ENCODE measurements at places on chromosomes 16 and 17. TPM values are rescaled to one million over a fixed set of nuclear protein-coding genes. Genes with fewer than 3 reads are reported as not detected.

FOXC2 gene
- 0.18 TPM for total RNA-seq

DNA sequence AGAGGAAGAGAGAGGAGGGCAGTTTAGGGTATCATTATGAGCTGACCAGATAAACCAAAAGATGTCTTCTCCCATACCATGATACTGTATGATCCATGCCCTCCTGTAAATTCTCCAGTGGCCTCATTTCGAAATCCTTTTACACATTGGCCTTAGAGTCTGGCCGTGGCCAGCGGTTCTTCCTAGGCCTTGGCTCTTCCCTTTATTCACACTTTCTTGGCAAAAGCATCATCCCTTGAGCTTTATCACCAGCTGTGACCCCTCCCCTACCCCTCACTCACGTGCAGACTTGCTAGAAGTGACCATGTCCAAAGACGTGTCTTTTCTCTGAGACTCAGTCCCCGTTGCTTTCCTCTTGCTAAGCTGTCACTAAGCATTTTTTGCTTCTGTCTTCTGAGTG lies 22.8 kb downstream of the KATNIP start:
- DNase-seq = no peak

GRCh38 chr16:78485188-78485916 lies 385.9 kb downstream of the WWOX start:
- no peak for DNase-seq

- peak; percentile 16 for DNase-seq
Measured at GRCh38 chr16:19245326-19245925, 40.1 kb upstream of the CLEC19A start.

UNC13D gene
- 13.1 TPM for total RNA-seq

GRCh38 chr17:37507111-37507510 lies 17.4 kb downstream of the DUSP14 start:
- no peak for DNase-seq

- no peak for DNase-seq
Measured at GRCh38 chr17:39601758-39602532, 5.8 kb downstream of the NEUROD2 start.

DNA sequence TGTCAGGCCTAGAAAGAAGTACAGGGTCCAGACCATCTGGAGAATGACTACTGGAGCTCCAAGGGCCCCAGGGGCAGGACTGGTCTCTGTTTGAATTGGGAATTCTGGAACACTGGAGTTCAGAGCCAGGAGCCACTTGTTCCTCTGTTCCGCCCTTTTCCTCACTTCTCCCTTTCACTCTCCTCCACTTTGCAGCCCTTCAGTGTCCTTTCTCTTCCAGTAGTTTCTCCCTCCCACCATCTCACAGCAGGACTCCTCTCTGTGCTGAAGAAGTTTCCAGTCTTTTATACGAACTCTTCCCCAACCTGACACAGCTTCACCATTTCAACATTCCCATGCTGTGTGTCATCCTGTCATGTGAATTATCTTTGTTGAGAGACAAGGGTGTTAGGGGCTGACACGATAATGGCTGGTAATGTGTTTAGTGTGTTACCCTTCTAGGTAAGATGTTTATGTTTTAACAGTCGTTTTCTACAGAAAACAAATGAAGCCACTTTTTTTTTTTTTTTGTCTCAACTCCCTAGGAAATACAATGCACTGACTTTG lies 180.3 kb upstream of the MYOCD start:
- DNase-seq = no peak

AGRP gene
- total RNA-seq = not detected

RASL10B gene
- total RNA-seq = 25.3 TPM

GRCh38 chr17:29243792-29244191 lies 2.9 kb upstream of the CRYBA1 start:
- peak; percentile 47 for DNase-seq

DNA sequence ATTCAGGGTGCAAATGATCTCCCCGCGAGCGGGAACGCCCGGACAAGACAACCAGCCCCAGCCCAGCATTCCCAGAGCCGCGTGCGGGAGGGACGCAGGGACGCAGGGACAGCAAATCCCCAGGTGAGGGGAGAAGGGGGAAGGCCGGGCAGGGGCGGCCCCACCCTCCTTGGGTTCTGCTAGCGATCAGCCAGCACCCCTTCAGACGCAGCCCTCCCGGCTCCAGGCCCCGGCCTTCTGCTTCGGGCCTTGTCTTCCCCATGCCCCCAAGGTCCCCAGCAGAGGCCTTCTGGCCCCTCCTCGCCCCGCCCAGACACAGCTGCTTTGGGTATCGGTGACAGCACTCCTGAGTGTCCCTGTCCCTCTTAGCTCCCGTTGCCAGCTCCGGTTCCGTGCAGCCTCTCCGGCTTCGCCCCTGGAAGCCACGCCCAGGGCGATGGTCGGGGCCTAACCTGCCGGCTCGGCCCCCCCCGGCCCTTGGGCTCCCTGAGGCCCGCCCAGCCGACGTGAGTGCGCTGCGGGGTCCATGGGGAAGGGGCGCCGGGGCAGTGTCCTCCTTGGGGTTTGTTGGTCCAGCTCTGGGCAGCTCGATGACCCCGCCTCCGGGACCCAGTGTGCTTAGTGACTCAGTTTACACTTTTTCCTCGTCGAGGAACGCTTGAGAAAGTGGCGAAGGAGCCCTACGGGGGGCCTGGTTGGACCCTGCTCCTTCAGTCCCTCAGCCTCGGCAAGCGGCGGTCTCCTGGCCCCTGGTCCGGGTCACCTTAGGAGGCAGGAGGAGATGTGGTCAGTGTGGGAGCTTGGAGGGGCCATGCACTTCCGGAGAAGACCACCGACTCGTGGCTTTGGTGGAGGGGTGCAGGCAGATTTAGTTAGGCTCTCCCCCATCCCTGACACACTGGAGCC lies 50.5 kb upstream of the AMZ2 start:
- peak; percentile 63 for DNase-seq

CCL7 gene
- not detected for total RNA-seq

MMP15 gene
- total RNA-seq = 55.5 TPM

DNA sequence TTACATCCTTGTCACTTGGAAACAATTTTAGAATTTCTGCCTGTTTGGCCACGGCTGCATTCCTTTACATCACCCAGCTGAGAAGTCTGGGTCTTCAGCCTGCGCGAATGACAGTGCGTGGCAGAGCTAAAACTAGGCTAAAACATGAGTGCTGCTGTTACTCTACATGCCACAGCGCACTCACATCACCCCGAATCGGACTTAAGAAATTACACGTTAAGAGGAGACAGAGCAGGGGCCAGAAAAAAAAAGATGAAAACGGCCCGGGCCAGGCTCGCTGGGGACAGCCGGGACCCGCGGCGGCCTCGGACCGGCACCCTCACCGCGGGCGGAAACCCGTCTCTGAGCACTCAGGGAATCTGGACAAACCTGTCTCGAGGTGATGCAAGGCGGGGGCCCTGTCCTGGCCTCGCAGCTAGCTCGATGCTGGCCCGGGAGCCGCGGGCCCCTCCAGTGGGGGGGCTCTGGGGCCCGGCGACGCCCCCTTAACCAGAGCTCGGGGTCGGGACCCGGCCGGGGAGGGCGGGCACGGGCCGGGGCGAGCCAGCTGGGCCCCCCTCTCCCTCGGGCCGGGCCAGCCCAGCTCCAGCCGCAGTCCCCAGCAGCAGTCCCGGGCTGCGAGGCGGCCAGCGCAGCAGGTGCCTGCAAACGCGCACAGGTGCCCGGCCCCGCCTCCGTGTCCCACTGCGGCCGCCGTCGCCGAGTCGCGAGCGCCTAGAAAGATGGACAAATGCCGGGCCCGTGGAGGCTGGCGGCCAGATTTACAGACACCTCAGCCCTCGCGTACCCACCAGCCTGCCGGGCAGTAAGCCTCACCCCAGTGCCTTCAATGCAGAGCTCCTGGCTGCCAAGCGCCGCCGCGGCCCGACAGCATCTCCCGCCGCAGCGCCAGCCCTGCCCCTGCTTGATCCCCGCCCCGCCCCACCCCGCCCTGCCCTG lies at the start of gene AKTIP:
TSS of gene AKTIP (minus strand) at position 879 of the 939 bp plus-strand sequence. CDS start 2,950 bp downstream, outside the sequence.
- peak; percentile 67 for DNase-seq

- DNase-seq = no peak
Measured at GRCh38 chr16:65959983-65960382, 406.5 kb upstream of the CDH5 start.

ABCC1 gene
- 61.9 TPM for total RNA-seq

DNA sequence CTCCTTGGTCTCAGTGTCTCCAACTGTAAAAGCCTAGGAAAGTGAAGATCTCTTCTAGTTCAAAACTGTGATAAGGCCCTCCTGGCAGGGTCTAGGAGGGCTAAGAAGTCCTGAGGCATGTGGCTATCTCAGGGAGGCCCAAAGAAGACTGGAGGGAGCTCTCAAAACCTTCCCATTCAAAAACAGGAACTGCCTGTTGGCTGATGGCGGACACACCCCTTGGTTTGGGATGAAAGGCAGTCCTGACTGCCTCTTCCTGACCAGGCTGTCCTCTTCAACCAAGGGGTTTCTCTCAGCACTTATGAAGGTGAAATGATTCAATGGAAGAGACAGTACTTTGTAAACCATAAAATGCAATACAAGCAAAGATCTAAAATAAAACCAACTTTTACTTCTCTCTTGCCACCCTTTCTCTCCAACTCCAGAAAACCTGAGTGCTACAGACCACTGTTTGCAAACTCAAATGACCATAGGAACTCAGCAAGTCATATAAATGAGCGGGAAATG lies 4.7 kb downstream of the ZNF764 start:
- DNase-seq = no peak

DNA sequence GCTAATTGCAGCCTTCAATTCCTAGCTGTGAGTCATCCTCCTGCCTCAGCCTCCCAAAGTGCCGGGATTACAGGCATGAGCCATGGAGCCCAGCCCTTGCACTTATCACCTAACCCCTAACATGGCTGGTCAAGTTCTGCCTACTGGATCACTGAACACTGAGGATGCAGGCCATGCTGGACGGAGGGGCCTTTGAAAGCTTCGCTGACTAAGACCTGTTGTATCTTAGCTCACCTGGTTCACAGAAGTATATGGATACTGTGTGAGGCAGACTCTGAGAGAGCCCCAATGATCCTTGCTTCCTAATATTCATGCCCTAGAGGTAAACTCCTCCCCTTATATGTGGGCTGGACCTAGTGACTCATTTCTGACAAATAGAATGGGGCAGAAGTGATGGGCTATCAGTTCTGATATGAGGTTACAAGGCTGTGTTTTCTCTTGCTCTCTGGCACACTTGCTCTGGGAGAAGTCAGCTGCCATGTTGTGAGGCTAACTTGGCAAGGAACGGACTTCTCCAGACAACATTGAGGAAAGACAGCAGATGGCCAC lies 11.7 kb upstream of the TMIGD1 start:
- DNase-seq = no peak

- no peak for DNase-seq
Measured at GRCh38 chr16:86362155-86362849, 148.0 kb upstream of the FOXF1 start.
